Amniotic epithelial cell (primary cell): ENCODE measurements at places on chromosomes 4 and X.

- DNase-seq: no peak
These were observed 18.6 kb downstream of the MEPE start for GRCh38 chr4:87851332-87851731.

- no peak for DNase-seq
These were observed 35.5 kb upstream of the CD99L2 start for GRCh38 chrX:150933945-150934350.

DNA sequence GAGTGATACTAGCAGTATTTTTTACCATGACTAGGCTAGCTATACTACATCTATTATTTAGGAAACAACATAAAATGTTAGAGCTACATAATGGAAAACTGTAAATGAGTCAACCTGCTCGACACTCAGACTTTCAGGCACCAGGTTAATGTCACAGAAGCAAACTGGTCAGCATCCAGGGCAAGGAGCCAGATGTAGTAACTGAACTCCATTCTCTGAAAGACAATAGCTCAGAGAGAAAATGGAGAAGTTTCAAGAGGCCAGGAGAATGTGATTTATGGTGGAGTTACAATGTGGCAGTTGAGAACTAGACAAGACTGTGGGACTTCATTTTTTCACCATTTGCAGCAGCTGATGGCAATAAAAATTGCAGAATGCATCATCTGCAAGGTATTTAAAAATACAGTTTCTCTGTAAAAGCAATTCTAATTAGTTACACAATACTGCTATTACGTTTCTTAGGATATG is 342.7 kb upstream of the PABPC4L start:
- DNase-seq: peak; percentile 20

- no peak for DNase-seq
These were observed 13.1 kb upstream of the KIAA0232 start for GRCh38 chr4:6769233-6769988.

DNA sequence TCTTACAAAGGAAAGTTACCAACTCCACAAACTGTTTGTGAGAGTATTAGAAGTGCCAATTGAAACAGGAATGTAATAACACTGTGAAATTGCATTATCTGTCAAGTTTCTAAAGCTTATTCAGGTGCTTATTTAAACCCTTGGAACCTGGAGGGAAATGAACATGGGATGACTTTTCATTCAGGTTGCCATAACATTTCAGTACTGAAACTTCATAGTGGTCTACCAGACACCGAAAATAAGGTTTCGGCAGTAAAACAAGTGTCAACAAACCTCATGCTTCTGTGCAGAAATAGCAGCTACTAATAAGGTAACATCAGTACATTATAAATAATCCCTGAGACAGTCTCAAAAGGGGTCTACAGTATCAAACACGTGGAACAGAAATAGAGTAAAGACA is 890.7 kb upstream of the INTU start:
- no peak for DNase-seq

- no peak for DNase-seq
These were observed 723.9 kb downstream of the FAT4 start for GRCh38 chr4:126038502-126039144.

DNA sequence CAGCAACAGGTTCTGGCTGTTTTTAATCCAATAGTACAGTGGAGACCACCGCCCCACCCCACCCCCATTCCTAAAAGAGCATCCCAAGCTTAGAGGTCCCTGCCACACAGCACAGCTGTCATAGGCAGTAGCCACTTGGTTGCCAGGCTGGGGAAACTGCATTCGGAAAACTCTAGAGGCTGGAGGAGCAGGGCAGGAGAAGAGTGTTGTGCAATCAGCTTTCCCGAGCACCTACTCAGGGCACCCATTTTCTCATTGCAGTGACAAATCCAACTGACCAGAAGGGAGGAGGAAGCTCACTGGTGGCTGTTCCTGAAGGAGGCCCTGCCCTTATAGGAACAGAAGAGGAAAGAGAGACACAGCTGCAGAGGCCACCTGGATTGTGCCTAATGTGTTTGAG is 1.1 kb downstream of the CXCL1 start:
- DNase-seq: peak; percentile 82

- DNase-seq: peak; percentile 84
These were observed at the start of gene MGST2 for GRCh38 chr4:139665690-139666529. TSS of gene MGST2 (plus strand) at chr4:139665819. CDS start at chr4:139666020, 201 bp downstream.

DNA sequence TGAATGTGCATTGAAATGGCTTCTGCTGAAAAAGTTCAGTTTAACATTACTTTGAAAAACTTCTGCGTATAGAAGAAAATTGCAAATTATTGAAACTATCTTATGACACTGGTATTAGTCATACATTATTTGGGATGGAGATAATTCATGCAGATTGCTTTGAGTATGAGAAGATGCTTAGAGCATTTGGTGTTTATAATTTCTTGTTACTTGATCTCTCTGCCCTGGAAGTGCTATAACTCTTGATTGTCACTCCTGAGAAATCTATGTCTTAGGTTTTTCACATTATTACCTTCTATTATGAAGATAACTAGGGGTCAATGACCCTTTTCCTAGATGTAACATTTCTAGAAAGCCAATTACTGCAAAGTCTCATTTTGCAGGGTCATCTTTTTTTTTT is 36.4 kb downstream of the TMEM131L start:
- no peak for DNase-seq
